Adrenal gland (tissue), 19 donors: ENCODE measurements at places on chromosomes 16 and 17. TPM values are rescaled to one million over a fixed set of nuclear protein-coding genes. Genes with fewer than 3 reads are reported as not detected.

GRCh38 chr16:3070608-3071111, 5.2 kb downstream of the IL32 start:
- H3K27ac ChIP-seq: no peak overlapping the region
- no peak overlapping the region for H3K4me3 ChIP-seq
- H3K36me3 ChIP-seq: no peaks in the 10 kb centered on the region
- H3K4me1 ChIP-seq: peaks cover 1% of the 10 kb centered on the region
- no peak for DNase-seq
- no peaks in the 10 kb centered on the region for H3K27me3 ChIP-seq

DNA sequence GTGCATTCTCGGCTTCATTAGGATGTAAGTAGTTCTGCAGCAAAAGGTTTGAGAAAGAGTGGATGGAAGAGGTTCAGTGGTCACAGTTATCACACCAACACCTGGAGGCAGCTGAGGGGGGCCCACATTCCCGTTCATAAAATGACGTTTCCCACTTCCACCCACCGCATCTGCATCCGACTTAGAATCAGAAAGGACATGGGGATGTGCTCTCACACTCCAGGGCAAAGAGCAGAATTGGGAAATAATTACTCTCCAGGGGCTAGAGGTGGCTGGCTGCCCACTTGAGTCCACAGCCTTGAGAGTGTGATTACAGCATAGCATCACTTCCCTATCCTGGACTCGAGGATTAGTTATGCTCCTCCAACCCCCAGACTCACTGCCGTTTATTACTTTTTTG, 122.0 kb downstream of the CPPED1 start:
- no peak for DNase-seq
- no peaks in the 10 kb centered on the region for H3K27me3 ChIP-seq
- H3K4me1 ChIP-seq: no peaks in the 10 kb centered on the region
- H3K4me3 ChIP-seq: no peak overlapping the region
- no peak overlapping the region for H3K27ac ChIP-seq

- H3K36me3 ChIP-seq: no peaks in the 10 kb centered on the region
- no peak for DNase-seq
- no peaks in the 10 kb centered on the region for H3K4me1 ChIP-seq
Measured at GRCh38 chr17:56810343-56810742, 23.4 kb downstream of the C17orf67 start.

GRCh38 chr17:63275971-63276745, 169.9 kb downstream of the CYB561 start:
- DNase-seq: no peak
- H3K36me3 ChIP-seq: no peaks in the 10 kb centered on the region
- no peaks in the 10 kb centered on the region for H3K27me3 ChIP-seq
- no peak overlapping the region for H3K27ac ChIP-seq
- H3K4me1 ChIP-seq: peaks cover 23% of the 10 kb centered on the region

Gene ITGAX
- 2.3 TPM for total RNA-seq

GRCh38 chr17:42251115-42251514, 25.1 kb downstream of the STAT5B start:
- H3K27ac ChIP-seq: peak overlapping the region; percentile 78
- no peaks in the 10 kb centered on the region for H3K36me3 ChIP-seq
- no peak overlapping the region for H3K4me3 ChIP-seq
- DNase-seq: no peak

DNA sequence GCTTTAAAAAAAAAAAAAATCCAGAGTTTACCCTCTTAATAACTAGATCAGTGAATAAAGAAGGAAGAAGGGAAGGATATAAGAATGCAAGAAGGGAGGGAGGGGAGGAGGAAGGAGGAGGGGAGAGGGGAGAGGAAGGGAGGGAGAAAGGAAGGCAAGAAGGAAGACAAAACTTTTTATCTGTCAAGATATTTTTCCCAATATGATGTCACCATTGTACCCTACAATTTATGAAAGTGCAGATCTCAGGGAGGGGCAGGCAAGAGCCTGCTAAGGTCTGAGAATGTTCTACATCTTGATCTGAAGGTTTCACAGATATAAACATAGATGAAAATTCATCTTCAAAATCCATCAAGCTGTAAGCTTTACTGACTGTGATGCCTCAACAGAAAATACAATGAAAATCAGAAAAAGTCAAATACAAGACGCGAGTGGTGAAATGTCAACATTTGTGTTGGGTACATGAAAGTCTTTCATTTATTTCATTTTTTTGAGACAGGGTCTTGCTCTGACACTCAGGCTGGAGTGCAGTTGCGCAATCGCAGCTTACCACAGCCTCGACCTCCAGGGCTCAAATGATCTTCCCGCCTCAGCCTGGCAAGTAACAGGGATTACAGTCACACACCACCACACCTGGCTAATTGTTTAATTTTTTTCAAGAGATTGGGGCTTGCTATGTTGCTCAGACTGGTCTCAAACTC, 57.1 kb upstream of the EMP2 start:
- H3K36me3 ChIP-seq: no peaks in the 10 kb centered on the region
- no peak overlapping the region for H3K27ac ChIP-seq
- no peak overlapping the region for H3K4me3 ChIP-seq
- no peaks in the 10 kb centered on the region for H3K27me3 ChIP-seq
- no peak for DNase-seq
- no peaks in the 10 kb centered on the region for H3K4me1 ChIP-seq

- no peak overlapping the region for H3K4me3 ChIP-seq
- DNase-seq: no peak
- no peaks in the 10 kb centered on the region for H3K36me3 ChIP-seq
- no peak overlapping the region for H3K27ac ChIP-seq
- H3K4me1 ChIP-seq: peaks cover 6% of the 10 kb centered on the region
Measured at GRCh38 chr17:58504826-58505351, 9.5 kb downstream of the MTMR4 start.
